Cardiac muscle cell (in vitro differentiated cells and primary cell): ENCODE measurements at places on chromosomes 11 and 22.

DNA sequence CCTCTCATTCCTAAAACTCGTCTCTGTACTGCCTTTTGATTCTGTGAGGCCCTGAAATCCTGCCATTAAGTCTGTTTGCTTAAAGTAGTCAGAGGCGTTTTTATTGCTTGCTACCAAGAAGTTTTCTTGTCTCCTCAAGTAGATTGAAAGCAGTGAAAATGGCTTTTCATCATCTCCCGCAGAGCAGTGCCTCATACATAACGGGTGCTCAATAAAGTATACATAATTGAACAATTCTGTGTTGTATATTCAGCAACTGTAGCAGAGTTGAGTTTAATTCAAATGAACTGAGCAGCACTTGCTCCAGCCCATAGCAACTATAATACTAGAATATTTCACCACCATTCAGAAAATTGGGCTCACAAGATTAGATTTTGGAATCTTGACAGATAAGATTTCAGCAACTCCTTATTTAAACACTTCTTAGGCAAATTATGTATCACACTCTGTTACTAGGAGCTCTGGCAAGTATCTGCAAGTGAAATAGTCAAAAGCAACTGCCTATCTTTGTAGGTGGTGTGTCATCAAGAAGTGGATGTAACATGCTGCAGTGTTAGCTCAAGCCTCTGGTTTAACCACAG is 20.0 kb downstream of the FIBIN start:
- no peak for DNase-seq

- DNase-seq, result no peak
These were observed 61.5 kb downstream of the SGSM1 start for GRCh38 chr22:24867323-24868022.

DNA sequence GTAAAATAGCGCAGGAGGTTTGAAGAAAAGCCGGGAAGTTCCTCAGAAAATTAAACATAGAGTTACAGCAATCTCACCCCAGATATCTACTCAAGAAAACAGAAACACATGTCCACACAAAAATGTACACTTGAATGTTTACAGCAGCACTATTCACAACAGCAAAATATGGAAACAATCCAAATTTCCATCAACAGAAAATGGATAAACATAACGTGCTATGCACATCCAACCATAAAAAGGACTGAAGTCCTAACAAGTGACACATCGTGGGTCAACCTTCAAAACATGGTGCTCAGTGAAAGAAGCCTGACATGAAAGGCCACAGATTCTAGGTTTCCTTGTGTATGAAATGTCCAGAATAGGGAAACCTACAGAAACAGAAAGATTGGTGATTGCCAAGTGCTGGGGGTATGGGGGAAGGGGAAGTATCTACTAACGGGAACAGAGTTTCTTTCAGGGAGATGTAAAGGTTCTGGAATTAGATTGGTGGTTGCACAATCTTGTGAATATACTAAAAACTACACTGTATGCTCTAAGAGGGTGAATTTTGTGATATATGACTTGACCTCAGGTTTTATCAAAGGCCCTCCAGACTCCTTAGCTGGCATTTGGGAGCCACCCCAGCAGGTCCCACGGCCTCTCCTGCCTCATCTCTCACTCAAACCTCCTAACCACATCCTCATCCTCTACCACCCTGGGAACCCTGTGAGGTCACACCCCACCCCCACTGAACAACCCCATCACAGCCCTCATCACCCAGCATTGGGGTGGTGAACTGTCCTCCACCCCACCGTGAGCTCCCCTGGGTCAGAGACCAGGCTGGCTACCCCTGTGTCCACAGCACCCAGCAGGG is 69.2 kb upstream of the PRR5 start:
- peak; percentile 35 for DNase-seq

- DNase-seq, result no peak
These were observed 38.5 kb downstream of the DNAJC24 start for GRCh38 chr11:31408201-31408600.

DNA sequence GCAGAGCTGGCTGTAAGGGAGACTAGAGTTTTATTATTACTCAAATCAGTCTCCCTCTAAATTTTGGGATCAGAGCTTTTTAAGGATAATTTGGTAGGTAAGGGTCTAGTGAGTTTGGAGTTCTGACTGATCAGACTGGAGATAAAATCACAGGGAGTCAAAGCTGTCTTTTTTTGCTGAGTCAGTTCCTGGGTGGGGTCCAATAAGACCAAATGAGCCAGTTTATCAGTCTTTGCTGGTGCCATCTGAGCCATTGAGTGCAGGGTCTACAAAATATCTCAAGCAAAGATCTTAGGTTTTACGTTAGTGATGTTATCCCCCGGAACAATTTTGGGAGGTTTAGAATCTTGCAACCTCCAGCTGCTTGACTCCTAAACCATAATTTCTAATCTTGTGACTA is 935.1 kb upstream of the RAG2 start:
- no peak for DNase-seq

DNA sequence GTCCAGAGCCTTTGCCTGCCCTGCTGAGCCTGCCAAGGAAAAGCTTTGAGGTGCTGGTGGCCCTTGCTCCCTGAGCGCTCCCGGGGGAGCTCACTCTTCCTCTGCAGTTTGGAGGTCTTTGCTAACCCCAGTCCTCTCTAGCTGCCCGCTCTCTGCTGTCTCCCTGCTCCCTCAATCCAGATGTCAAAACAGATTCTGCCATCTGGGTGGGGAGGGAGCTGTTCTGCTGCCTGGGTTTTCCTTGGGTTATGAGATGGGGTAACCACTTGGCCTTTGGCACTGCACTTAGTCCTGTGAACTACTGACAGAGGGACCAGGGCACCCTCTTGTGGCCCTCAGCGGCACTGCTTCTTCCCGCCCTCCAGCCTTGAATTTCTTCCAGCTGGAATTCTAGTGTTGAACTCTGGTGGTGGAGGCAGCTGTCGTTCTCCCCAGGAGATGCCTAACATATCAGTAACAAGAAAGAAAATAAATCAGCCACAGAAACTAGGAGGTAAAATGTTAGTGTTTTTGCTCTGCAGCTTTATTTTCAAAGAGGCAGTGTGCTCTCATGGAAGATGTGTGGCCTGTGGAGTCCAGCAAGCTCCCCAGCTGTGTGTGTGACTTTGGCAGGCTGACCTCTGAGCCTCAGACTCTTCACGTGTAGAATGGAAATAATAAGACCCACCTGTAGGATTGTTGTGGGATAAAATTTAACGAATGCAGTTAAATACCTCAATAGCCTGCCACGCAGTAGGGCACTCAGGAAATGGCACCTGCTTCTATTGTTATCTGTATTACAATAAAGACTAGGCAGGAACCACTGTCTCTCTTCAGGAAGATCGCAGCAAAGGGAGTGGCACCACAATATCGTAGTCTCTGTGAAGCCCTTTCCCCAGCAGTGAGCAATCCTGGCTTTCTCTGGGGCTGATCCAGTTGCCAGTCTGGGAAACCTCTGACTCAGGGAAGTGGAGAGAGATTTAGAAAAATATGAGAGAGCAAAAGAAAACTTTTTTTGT is 23.4 kb downstream of the ARFGAP2 start:
- DNase-seq, result peak; percentile 87

GRCh38 chr22:20625270-20625669 is 117.9 kb downstream of the MED15 start:
- no peak for DNase-seq

- DNase-seq, result no peak
These were observed 37.3 kb downstream of the RRP8 start for GRCh38 chr11:6565988-6566703.

DNA sequence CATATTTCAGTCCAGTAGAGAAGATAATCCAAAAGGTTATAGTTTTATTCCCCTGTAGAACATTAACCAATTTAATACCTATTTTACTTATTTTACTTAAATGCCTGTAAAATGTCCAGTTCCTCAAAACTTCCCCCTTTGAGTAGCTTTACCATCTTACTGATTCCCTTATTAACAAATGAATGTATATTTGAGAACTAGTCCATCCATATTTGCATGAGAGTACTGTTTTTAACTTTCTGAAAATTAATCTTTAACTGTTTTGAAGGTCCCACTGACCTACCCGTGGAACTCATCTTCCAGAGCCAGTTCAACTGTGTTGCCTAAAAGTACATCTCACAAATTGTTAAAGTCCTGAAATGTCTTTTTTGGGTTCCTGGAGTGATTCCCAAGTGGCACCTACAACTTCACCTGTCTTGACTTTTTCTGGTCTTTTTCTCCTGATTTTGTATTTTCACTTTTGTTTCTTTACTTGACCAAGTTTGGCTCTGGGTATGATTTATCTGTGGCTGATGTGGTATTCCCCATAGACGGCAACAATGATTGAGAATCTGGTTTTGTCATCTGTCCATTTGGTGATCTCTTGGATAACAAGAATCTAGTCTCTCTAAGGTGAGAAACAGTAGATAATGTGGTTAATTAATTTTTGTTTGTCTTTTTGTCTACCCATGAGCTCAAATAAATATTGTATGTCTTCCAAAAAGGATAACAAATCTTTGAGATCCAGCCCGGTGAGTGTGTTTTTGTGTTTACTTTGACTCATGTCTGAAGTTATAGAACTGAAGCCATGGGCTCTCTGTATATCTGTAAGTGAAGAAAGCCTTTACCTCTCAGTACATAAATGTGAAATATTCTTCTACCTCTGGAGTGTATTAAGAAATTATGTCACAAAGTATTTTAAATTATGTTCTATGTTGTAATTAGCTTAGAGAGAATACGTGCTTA is 174.2 kb downstream of the ETS1 start:
- DNase-seq, result no peak

DNA sequence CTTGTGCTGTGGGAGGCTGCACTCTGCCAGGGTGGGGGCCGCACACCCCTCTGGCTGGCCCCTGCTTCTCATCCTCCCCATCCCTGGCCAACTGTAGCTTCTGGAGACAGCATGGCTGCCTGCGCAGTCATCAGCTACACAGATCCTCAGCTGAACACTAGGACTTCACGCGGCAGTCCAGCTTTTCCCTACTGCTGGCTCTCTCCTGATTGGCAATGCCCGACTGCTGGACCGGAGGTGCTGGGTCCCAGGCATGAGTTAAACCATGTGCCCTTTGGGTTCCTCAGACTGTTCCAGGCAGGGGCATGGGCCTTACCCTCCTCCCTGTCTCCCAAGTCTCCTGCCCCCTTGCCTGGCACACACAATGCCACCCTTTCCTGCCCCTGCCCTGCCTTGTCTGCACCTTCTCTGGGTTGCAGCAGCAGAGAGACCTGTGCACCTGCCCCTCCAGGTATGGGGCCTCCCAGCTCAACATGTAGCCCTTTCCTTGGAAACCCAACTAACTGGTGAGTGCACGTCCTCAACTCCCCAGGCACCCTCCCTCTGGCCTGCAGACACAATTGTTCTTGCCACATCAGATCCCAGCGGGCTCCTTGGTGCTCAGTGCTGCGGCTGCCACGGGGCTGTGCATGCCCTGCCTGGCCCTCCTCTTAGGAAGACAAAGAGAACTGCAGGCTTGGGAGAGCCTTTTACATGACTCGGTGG is 1039.2 kb downstream of the TBC1D22A start:
- DNase-seq, result no peak

DNA sequence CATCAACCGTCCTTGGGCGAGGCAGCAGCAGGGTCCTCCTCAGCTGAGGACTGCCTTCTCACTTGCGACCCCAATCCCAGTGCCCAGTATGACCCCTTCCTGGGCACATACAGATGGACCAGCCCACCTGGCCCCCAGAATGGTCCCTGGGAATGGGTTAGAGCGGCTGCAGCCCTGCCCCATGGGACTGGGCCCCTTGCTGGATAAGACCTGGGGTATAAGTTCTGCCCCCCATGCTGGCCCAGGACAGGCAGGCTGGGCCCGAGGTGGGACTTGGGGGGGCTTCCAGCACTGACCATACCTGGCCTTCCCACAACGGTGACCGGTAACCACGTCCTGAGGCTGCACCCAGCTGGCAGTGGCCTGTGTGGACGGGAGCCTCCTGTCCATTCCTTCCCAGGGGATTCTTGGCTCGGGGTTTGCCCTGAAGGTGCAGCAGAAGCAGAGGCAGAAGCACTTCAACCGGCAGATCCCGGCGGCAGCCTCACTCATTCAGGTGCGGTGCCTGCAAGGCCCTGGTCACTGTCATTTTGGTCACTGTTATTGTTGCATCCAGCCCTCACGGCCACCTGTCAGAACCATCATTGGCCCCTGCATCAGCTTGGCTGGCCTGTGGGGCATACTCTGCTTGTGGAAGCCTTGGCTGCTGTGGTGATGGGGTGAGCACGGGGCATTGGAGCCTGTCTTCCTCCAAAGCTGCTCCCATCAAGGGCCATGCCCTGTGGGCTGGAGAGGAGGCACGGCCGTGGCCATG is 114.8 kb downstream of the KCNQ1OT1 start:
- no peak for DNase-seq

DNA sequence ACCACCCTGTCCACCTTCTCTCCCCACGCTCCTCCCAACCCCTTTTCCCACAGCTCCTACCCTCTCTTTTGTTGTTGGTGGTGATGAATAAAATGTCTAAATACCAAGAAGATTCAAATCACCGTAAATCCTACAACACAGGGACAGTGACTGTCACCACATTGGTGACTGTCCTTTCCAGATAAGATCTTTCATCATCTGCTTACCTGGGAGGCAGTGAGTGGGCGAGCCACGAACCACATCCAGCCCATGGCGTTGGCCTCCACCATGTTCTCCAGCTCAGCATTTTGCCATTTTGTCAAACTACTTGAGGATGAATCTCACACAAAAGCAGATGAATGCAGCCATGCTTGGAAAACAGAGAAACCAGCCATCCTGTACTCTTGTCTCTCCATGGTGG is 6.7 kb upstream of the CYTH4 start:
- DNase-seq, result no peak

- DNase-seq, result no peak
These were observed 1164.4 kb downstream of the BRD1 start for GRCh38 chr22:48663297-48663696.

DNA sequence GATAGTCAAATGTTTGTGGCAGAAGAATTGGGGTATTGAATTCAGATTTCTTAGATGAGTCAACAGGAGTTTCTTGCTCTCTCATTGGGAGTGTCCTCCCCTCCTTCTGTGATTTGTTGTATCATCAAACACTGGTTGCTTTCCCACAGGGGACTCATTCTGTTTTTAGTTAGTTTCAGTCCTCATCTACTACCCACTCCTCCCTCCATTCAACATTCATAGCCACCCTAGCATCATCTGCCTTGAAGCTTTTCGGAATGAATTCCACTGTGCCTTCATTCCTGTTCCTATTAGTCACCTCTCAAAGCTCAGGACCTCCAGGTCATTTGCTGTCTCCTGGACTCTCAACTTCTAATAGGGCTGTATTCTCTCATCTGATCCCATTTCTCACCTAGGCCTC is 31.5 kb upstream of the RAB38 start:
- DNase-seq, result no peak

DNA sequence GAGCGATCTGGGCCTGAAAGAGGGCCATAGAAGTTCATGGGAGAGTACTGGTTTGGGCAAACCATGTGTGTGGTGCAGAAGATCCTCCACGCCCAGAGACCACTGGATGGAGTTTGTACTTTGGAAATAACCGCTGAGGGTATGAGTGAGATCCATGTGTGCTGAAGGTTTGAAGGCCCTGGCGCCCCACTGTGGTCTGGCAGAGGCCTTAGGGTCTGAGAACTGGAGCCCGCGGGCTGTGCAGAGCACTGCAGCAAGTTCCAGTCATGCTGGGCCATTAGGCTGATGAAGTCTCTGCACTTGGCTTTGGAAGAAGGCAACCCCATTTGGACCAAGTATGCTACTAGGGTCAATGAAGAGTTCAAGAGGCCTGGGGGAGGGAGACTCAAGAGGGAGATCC is 186.4 kb downstream of the BUD13 start:
- no peak for DNase-seq
